Dermis blood vessel endothelial cell (primary cell): ENCODE measurements at places on chromosomes 1 and 21. TPM values are rescaled to one million over a fixed set of nuclear protein-coding genes. Genes with fewer than 3 reads are reported as not detected.

BNIPL gene
- 0.17 and 0.33 TPM in 2 replicates for total RNA-seq

RER1 gene
- 62.6 and 64.8 TPM in 2 replicates for total RNA-seq

LAD1 gene
- total RNA-seq = 0.09 and 0.68 TPM in 2 replicates

SSX2IP gene
- 2.9 and 4.5 TPM in 2 replicates for total RNA-seq

IFNGR2 gene
- 51.3 and 64.2 TPM in 2 replicates for total RNA-seq

PLEKHN1 gene
- 0.17 and 0.37 TPM in 2 replicates for total RNA-seq

CFAP410 gene
- total RNA-seq = 4.5 and 6.0 TPM in 2 replicates

ACOT11 gene
- total RNA-seq = 1.0 and 3.0 TPM in 2 replicates

CDC7 gene
- 2.6 and 7.7 TPM in 2 replicates for total RNA-seq

IQCC gene
- 1.0 and 1.2 TPM in 2 replicates for total RNA-seq
